ENCODE measurements at places on chromosomes 3 and 15.
A peak's percentile ranks its signal among the peaks of the same experiment; 100 is the strongest.

- no peak for DNase-seq
- H3K4me1 ChIP-seq = no peaks in the 10 kb centered on the region
- no peak overlapping the region for H3K4me3 ChIP-seq
- H3K27ac ChIP-seq = no peak overlapping the region
- H3K36me3 ChIP-seq = no peaks in the 10 kb centered on the region
- H3K27me3 ChIP-seq = no peaks in the 10 kb centered on the region
Observed at GRCh38 chr3:102400142-102400541, 34.7 kb upstream of the ZPLD1 start.

GRCh38 chr15:70439304-70439877, 324.0 kb downstream of the UACA start:
- H3K4me1 ChIP-seq = no peaks in the 10 kb centered on the region
- H3K36me3 ChIP-seq = no peaks in the 10 kb centered on the region
- DNase-seq = no peak
- no peak overlapping the region for H3K27ac ChIP-seq

GRCh38 chr15:93167291-93167690, 78.3 kb upstream of the RGMA start:
- H3K36me3 ChIP-seq = no peaks in the 10 kb centered on the region
- DNase-seq = no peak
- no peak overlapping the region for H3K4me3 ChIP-seq
- peaks cover 2% of the 10 kb centered on the region for H3K4me1 ChIP-seq
- no peak overlapping the region for H3K27ac ChIP-seq
- peaks cover 4% of the 10 kb centered on the region for H3K27me3 ChIP-seq

DNA sequence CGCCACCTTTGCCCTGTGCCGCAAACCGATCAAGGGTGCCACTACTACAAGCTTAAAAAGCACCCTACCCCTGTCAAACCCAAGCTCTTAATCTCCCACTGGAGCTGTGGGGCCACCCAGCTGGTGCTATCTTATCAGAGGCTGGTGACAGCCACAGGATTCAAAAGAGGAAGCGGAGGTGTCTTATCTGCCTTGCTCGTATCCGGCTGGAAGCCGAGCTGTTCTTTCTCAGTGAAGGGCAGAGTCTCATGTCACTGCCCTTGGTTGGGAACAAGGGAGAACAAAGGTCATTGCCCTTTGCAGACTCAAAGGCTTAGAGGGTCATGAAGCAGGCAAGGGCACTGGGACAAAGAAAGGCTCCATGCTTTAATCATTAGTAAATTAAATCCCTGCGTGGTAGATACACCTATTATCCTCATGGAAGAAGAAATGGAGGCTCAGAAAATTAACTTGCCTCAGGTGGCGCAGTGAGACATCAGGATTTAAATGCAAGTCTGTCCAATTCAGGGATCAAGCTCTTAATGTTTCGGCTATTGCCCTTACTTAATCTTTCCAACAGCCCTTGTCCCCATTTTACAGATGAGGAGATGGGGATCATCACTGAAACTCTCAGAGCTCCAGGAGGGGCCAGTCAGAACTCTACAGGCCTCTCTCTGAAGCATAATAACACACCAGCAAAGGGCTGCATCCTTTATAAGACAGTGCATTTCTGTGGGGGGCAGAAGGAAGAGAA, 360.0 kb upstream of the PROK2 start:
- H3K36me3 ChIP-seq = no peaks in the 10 kb centered on the region
- H3K27me3 ChIP-seq = no peaks in the 10 kb centered on the region
- no peak overlapping the region for H3K27ac ChIP-seq
- H3K4me3 ChIP-seq = no peak overlapping the region
- peaks cover 8% of the 10 kb centered on the region for H3K4me1 ChIP-seq

DNA sequence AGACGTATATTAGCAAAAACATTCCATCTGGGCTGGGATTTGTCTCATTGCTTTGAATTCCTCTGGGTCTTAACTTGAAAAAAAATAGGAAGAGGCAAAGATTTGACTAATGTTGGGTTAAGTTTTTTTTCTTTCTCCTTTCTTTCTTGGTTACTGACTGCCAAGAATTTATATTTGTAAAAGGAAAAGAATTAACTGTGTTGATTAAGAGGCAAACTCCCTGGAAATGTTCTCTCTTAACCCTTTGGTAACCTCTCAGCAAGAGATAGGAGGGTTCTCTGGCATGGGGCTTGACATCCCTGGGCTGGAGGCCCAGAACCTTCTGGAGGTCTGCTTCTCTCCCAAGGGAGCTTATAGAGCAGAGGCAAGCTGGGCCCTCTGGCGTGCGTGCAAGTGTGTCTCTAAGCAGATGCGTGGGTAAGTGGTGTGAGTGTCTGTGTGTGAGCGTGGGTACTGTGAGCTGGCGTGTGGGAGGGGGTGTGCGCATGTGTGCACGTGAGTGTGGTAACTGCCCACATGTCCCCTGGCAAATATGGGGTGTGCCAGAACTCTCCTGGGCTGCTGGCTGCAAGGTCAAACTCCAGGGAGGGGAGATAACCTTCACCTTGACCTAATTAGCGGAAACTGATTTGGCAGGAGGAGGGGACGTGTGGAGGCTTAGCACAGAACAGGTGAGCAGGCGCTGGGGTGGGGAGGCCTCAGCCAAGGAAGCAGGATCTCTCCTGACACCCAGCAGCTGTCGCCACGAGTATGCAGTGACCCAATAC, 49.4 kb upstream of the MAGEF1 start:
- H3K4me1 ChIP-seq = no peaks in the 10 kb centered on the region
- no peak overlapping the region for H3K27ac ChIP-seq
- no peaks in the 10 kb centered on the region for H3K27me3 ChIP-seq
- peak; percentile 67 for DNase-seq

GRCh38 chr15:46088486-46089445, 453.9 kb downstream of the SQOR start:
- DNase-seq = peak; percentile 14
- H3K4me1 ChIP-seq = no peaks in the 10 kb centered on the region
- no peaks in the 10 kb centered on the region for H3K27me3 ChIP-seq
- H3K36me3 ChIP-seq = no peaks in the 10 kb centered on the region
- H3K4me3 ChIP-seq = no peak overlapping the region

DNA sequence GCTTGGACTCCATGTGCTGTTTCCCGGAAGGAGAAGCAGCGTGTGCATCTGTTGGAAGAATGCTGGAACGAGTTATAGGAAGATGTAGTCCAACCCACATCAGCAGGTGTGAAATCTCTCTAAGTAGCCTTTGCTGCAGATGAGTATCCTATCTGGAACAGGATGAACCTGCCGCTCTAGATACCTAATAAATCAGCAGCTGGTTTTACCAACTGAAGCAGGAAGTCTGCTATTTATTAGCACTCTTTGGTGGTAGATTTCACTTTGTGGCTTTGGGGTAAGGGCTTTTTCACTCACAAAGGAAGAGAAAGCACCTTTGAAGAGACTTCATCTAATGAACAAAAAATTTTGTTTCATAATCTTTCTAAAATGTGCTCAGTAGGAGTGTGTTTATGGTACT, 66.4 kb downstream of the DCUN1D1 start:
- H3K27me3 ChIP-seq = no peaks in the 10 kb centered on the region
- no peak overlapping the region for H3K4me3 ChIP-seq
- H3K4me1 ChIP-seq = no peaks in the 10 kb centered on the region
- H3K27ac ChIP-seq = no peak overlapping the region
- DNase-seq = no peak
- H3K36me3 ChIP-seq = peaks cover 7% of the 10 kb centered on the region

DNA sequence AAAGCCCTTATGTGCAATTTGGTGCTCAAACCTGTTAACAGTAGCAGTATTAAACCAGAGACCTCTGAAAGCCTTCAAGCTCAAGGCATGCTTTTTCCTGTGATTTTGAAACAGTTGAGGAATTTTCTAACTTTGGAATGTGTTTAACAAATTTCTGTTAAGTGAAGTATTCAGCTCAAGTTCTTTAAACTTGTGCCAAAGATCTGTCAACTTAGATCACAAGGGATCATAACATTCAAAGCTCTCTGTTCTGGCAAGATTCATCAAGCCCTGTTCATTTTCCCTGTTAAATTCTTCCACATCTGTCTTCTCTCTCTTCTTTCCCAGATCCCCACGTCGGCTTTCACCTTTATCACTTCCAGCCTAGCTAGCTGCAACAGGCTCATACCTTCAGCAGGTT, 28.8 kb upstream of the RYK start:
- peak; percentile 68 for DNase-seq
- no peak overlapping the region for H3K27ac ChIP-seq
- H3K36me3 ChIP-seq = no peaks in the 10 kb centered on the region
- H3K4me3 ChIP-seq = no peak overlapping the region
- H3K27me3 ChIP-seq = no peaks in the 10 kb centered on the region

DNA sequence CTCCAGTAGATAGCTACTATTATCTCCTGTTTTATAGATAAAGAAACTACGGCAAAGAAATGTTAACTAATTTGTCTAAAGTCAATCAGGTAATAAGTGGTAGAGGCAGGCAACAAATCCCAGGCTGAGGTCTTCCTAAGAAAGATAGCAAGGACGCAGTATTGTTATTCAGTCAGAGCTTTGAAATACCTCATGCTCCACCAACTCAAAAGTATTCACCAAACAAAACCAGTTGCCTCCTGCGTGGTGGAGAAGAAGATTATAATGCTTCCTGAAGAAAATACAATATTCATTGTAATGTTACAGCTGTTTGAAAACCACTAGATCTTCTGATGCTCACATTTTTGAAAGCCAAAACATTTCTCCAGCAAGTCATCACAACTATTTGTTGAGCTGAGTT, 138.2 kb upstream of the CNTN4 start:
- H3K36me3 ChIP-seq = no peaks in the 10 kb centered on the region
- H3K27me3 ChIP-seq = no peaks in the 10 kb centered on the region
- no peak overlapping the region for H3K4me3 ChIP-seq
- no peak for DNase-seq

GRCh38 chr3:176855901-176856486, 341.3 kb downstream of the TBL1XR1 start:
- no peaks in the 10 kb centered on the region for H3K4me1 ChIP-seq
- no peak overlapping the region for H3K27ac ChIP-seq
- H3K4me3 ChIP-seq = no peak overlapping the region
- no peaks in the 10 kb centered on the region for H3K36me3 ChIP-seq

GRCh38 chr15:55494931-55495330, 13.1 kb downstream of the DNAAF4 start:
- H3K36me3 ChIP-seq = no peaks in the 10 kb centered on the region
- peaks cover 3% of the 10 kb centered on the region for H3K4me1 ChIP-seq
- no peak overlapping the region for H3K27ac ChIP-seq
- no peak overlapping the region for H3K4me3 ChIP-seq
- no peak for DNase-seq

- H3K27ac ChIP-seq = no peak overlapping the region
- H3K36me3 ChIP-seq = peaks cover 6% of the 10 kb centered on the region
- H3K4me3 ChIP-seq = no peak overlapping the region
- no peak for DNase-seq
- H3K27me3 ChIP-seq = no peaks in the 10 kb centered on the region
Observed at GRCh38 chr3:143170074-143170473, 50.5 kb downstream of the CHST2 start.

DNA sequence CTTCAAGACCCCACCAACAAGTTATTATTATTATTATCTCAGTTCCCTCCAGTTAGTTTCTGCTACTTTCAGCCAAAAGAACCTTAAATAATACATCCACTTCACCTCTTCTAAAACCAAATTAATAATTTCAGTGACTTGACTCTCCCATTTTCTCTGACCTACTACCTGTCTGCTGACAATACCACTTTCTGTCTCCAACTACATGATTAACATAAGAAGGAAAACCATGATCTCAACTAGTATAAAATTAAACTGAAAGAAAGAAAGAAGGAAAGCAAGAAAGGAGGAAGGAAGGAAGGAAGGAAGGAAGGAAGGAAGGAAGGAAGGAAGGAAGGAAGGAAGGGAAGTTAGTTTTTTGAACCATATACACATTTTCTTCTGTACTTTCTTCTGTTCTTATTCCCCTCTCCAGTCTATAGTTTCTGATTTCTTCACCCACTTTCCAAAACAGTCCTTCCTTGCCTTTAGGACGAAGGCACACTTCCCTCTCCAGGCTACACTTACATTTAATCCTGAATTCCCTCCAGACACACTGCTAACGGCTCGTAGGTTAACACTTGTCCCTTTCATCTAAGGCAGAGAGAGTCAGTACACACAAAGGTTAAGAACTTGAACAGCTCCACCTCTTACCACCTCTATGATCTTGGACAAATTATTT, 79.5 kb upstream of the GUCA1C start:
- H3K4me1 ChIP-seq = no peaks in the 10 kb centered on the region
- H3K36me3 ChIP-seq = no peaks in the 10 kb centered on the region
- DNase-seq = no peak
- no peaks in the 10 kb centered on the region for H3K27me3 ChIP-seq

DNA sequence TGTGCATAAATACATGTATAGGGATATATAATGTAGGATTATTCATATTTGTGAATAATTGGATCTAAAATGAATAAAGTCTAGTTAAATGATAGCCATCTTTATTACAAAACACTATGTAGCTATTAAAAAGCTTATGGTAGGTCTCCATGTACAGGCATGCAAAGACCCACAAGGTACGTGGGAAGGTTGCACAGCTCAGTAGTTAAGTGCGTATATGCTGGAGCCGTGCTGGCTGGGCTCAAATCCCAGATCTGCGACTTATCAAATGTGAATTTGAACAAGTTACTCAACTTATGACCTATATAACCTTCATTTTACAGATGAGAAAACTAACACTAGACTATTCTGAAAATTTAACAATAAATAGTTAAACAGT, 100.6 kb downstream of the MYH15 start:
- no peaks in the 10 kb centered on the region for H3K27me3 ChIP-seq
- H3K4me3 ChIP-seq = no peak overlapping the region
- H3K4me1 ChIP-seq = no peaks in the 10 kb centered on the region

GRCh38 chr3:98755601-98756000, 7.5 kb upstream of the ST3GAL6 start:
- no peak overlapping the region for H3K27ac ChIP-seq
- DNase-seq = no peak
- H3K36me3 ChIP-seq = peaks cover 1% of the 10 kb centered on the region
